Activated T-helper 9 cell treated with anti-CD3 and anti-CD28 coated beads, Interleukin-2, amount 50 U/mL, for 16 hours (primary cell): ENCODE measurements at places on chromosomes 7 and 10.

- DNase-seq, result no peak
These were observed 42.9 kb downstream of the CD36 start for GRCh38 chr7:80681272-80681885.

GRCh38 chr7:76310102-76310957, 7.9 kb downstream of the HSPB1 start:
- DNase-seq, result no peak

GRCh38 chr7:28354601-28355402, 57.5 kb upstream of the CREB5 start:
- no peak for DNase-seq

- DNase-seq, result no peak
These were observed 291.7 kb downstream of the TCF7L2 start for GRCh38 chr10:113241599-113242360.
